ENCODE measurements at places on chromosomes 16 and 17.

GRCh38 chr17:82104797-82105416 is 6.9 kb upstream of the FASN start:
- DNase-seq = no peak

- no peak for DNase-seq
Measured at GRCh38 chr17:76840443-76840767, 27.8 kb upstream of the MGAT5B start.

GRCh38 chr16:90031186-90031930 is 12.1 kb upstream of the DBNDD1 start:
- no peak for DNase-seq

DNA sequence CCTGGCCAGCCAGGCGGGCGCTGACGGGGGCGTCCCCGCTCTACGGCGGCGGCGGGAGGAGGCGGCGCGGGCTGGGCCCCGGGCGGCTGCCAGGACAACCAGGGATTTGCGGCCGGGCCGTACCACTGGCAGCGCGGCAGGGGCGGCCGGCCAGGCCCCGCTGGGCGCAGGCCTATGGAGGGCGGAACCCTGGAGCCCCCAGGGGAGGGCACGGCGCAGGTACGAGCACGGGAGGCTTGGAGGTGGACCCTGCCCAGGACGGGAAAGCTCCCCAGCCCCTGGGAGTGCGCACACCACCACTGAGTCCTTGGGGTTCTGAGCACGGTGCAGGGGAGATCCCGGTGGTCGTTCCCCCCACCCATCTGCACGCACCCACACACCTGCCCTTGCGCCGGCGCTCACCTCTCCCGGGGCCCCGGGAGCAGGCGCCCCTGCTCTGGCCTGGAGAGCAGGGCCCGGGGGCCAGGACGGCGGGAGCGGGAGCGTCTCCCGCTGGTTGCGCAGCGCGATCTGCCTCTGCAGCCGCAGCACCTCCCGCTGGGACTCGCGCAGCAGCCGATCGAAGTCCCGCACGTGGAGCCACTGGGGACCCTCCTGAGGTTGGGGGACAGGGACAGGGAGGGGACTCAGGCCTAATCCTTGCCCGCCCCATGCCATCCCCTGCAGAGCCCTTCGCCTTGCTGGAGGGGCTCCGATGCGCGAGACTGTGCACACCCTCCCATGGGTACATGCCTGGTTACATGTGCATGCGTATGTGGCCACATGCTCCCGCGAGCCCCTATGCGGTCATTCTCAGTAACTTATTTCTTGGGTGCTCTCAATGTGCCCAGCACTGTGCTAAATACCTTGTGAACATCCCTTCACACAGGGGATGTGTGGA is 3.9 kb downstream of the TSPOAP1 start:
- DNase-seq = no peak

DNA sequence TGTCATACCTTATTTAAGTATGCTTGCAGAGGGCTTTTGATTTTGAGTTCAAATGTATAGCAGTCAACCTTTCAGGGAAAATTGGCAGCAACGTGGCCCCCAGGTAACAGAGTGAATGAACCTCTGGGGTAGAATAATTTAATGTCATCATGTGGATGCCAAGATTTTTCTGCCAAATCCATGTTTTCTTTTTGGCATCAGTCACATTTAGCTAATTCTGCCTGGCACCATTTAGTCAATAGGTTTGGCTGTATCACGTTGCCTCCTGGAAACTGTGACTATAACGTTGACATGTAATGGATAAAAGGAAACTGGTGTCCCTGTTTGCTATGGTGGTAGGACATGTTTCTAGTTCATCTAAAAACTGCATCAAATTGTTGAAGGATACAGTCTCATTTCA is 115.5 kb downstream of the HS3ST2 start:
- no peak for DNase-seq

GRCh38 chr16:15899538-15900100 is 11.2 kb upstream of the CEP20 start:
- DNase-seq = no peak

- no peak for DNase-seq
Measured at GRCh38 chr17:11943759-11944347, 53.4 kb downstream of the ZNF18 start.

DNA sequence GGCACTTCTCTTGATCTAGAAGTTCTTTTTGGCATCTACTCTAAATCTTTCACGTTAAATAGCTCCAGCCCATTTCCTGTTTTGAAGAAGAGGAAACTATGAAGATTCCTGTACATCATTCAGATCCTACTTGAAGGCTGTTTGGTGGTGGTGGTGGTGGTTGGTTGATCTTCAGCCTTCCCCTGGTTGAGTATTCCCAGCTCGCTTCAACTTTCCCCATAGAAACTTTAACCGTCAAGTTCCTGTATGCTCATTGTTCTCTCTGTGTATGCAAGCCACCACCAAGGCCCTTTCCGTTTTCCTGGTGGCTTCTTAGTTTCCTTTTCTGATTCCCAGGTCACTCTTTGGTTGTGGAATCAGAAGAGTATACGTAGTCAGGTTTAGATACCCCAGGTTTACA is 3.3 kb downstream of the LRRC46 start:
- DNase-seq = no peak

DNA sequence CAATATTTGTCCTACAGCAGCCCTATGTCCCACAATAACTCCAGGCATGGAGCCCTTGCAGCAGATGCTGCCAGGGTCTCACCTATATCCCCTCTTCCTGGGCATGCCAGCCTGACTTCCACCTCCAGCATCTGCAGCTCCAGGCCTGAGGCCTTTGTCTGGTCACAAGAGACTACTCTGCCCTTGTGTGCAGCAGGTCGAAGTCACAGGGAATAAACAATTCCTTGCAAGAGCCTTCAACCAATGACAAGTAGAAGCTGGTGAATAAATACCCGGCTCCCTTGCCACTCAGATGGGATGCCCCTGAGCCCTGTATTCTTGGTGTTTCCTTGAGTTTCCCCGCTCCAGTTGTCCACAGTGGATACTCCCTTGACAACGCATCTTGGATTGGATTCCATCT is 23.0 kb downstream of the CES1 start:
- no peak for DNase-seq

- no peak for DNase-seq
Measured at GRCh38 chr17:17874478-17874877, 37.7 kb upstream of the SREBF1 start.

- no peak for DNase-seq
Measured at GRCh38 chr16:3038256-3038655, 1.5 kb upstream of the BICDL2 start.

DNA sequence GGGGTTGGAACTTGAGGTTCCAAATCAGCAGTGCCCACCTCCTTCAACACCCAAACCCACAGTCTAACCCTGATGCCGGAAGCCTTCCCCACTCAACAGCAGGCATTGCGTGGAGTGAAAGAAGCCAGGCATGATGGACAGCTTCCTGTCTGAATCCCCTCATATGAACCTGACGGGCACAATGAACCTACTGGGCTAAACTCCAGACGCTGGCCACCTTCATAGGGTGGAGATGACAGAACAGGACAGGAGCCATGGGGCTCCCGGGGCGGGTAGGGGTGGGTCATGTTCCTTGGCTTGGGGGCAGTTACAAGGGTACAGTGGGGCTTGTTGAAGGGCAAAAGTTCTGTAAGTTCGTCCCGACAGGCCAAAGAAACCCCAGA is 460 bp upstream of the HSBP1 start:
- DNase-seq = no peak

Data from stimulated activated CD8-positive, alpha-beta memory T cell treated with anti-CD3 and anti-CD28 coated beads, Interleukin-7, amount 100 ng/mL, for 1 hour (primary cell).